ENCODE measurements at places on chromosomes 2 and 18.

DNA sequence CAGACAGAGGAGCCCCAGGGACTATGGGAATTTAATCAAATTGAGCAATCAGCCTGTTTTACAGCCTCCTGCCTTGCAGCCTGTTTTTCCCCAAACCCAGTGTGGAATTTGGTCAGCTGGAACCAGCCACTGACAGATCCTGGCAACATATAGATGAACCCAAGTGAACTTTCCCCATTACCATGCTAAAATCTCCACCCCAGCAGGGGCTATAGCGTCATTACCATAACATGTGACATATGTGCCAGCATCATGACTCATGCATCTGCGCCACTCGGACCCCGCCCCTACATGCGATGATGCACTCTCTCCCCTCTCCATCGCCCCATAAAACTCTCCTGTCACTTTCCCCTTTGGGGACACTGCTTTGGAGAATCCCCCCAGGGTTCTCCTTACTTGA is 17.3 kb upstream of the FEZ2 start:
- no peak for DNase-seq

DNA sequence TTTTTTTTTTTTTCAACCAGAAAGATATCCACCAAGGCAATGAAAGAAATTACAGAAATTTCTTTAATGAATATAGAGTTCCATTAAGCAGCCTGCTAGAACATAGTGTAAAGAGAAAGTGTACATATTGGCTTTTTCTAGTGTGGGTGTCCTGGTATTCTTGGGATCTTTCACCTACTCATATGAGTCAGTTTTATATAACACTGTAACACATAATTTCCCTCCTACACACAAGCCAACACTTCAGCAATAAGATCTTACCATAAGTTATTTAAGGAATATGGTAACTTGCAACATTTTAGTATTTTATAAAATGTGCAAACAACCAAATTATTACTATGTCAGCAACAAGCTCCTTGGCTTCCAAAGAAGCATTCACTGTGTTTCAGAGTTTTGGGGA is 59.9 kb downstream of the ZRANB3 start:
- no peak for DNase-seq

DNA sequence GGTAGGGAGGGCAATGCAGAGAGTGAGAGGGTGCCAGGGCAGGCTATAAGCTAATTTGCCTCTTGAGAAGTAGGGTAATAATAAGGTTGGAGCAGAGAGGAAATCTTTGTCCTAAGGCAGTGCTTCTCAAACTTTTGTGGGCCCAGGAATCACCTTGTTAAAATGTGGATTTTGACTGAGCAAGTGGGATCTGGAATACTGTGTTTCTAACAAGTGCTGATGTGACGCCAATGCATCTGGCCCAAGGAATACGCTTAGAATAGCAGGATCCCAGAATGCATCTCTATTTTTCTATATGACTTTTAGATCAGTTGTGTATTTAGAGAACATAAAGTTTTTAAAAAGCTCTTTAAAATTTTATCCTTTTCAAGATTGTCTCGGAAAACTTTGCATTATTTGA is 29.7 kb upstream of the GTF2A1L start:
- DNase-seq = no peak

DNA sequence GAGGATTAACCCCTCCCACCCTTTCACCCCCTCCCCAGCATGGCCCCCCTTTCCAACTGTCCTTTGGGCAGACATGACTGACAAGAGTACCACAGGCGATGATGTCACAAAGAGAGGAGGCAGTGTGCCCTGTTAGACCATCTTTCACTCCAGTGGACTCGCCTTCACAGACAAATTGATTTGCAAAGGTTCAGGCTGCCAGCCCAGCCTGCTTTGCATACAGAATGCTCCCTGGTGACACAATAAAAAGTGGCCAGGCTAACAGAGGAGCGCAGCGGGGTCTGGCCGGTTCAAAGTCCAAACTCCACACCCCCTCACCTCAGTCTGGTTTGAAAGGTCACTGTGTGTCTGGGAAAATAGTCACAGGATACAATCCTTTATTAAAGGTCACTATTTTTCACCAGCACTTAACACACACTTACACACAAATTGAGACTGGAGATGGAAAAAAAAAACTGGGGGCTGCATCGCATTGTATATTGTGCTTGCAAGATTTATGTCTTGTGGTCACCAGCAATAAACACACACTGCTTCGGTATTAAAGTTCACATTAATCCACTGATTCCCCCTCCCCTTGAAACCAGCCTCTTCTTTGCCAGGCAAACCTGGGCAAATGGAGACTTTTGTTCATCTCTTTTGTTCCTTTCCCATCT is 236.9 kb downstream of the BCL11A start:
- DNase-seq = no peak

- no peak for DNase-seq
Observed at GRCh38 chr2:159790323-159790722, 7.7 kb downstream of the CD302 start.
